T-helper 2 cell (primary cell): ENCODE measurements at places on chromosomes 7 and 10.
A peak's percentile ranks its signal among the peaks of the same experiment; 100 is the strongest.

- peak; percentile 81 for DNase-seq
These were observed 72.2 kb downstream of the VTI1A start for GRCh38 chr10:112519133-112519761.

GRCh38 chr7:149414745-149415390, 46.0 kb downstream of the ZNF777 start:
- DNase-seq, result peak; percentile 33

- no peak for DNase-seq
These were observed 82.5 kb downstream of the PRKCQ start for GRCh38 chr10:6497620-6498019.

DNA sequence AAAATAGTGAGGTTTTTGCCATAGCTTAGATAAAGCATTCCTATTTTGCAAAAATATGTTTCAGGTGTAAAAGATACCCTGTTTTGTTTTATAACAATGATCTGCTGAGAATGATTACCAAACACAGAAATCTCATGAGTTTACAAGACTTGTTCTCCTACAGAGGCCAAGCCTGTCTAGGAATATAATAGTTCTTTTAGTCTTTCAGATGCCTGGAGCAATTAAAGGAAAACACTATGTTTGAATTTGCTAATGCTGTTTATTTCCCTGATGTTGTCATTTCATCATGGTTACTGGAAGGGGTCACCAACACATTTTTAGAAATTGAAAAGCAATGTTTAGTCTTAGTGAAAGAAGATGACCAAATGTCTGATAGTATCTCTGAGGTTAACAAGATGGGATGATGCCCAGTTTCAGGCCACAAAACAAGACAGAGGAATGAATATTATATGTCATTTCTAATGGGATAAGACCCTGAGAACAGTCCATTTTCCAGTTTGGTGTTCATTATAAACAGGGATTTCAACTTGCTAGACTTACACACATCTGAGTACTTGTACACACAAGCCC, 559.9 kb downstream of the INHBA start:
- no peak for DNase-seq

DNA sequence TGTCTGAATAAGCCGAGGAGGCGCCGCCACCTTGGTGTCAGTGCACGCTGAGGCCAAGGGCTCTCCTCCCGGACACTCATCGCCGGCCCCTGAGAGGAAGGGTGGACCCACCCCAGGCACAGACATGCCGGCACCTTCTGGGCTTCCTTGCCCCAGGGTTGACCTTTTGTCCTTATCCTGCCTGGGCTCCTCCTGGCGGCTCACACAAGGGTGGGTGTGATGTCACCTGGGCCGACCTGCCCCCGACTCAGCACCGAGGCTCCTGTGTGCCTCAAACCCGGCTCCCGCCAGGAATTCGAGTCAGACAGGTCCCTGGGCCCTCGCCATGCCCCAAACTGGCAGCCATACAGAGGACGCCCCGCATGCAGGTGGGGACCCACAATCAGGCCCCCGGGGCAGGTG, 17.7 kb upstream of the CFAP46 start:
- DNase-seq, result no peak

- DNase-seq, result no peak
These were observed 341.0 kb downstream of the GALNT17 start for GRCh38 chr7:71472962-71473361.

DNA sequence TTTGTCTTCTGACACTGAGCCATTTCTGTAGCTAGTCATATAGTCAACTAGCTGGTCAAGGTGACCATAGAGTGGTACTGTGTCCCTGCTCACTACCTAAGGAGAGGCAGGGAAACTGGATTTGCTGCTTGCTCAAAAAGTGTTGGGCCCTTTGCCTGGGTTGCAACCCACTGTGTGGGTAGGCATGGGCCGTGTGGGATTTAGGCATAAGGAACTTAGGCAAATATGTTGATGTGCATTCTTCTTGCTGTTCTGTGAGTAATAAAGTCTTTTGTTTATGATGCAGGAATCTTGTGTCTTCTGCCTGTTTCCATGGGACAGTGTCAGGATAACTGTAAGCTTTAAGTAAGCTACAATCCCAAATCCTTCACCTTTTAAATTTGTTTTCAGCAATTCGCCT, 23.1 kb upstream of the TCTN3 start:
- DNase-seq, result no peak

DNA sequence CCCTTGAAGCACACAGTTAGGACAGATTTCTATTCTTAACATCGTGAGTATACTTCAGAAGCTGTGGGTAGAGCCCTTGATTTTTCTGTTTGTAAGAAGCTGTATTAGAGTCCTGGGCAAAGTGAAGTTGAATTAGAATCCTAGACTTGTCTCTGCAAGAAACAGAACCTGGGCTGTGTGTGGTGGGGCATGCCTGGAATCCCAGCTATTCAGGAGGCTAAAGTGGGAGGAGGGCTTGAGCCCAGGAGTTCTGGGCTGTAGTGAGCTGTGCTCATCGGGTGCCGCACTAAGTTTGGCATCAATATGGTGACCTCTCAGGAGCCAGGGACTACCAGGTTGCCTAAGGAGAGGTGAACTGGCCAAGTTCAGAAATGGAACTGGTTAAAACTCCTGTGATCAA, 183.4 kb downstream of the GNAI1 start:
- DNase-seq, result no peak

DNA sequence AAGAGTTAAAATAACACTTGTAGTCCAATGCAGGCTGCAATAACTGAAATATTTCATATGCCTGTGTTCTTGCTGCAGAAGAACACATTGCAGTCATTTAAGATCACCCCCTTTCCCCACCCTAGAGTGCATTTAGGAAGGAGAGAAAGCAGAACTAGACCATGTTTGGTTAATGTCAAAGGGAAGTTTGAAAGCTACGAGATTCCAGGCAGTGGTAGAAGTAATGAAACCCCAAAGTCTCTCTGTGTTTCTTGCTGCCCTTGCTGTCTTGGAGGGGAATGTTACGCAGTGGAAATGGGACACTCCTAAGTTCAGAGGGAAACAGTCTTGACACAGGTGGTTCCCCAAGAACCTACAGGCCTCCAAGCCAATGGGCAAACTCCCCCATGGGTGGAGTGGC, 242.9 kb downstream of the PTEN start:
- DNase-seq, result no peak

- no peak for DNase-seq
These were observed 432.7 kb upstream of the GALNT17 start for GRCh38 chr7:70699271-70699670.

- DNase-seq, result no peak
These were observed 400.0 kb downstream of the PHF14 start for GRCh38 chr7:11373546-11374142.

GRCh38 chr7:132755538-132756483, 179.5 kb upstream of the PLXNA4 start:
- no peak for DNase-seq
